Activated CD8-positive, alpha-beta memory T cell treated with anti-CD3 and anti-CD28 coated beads for 4 hours (primary cell): ENCODE measurements at places on chromosomes 3 and 15.

- DNase-seq = no peak
Observed at GRCh38 chr15:81107889-81108288, 26.2 kb upstream of the CFAP161 start.

- no peak for DNase-seq
Observed at GRCh38 chr15:61556037-61556648, 327.0 kb upstream of the RORA start.

GRCh38 chr3:97705764-97706163, 58.8 kb upstream of the ARL6 start:
- no peak for DNase-seq

DNA sequence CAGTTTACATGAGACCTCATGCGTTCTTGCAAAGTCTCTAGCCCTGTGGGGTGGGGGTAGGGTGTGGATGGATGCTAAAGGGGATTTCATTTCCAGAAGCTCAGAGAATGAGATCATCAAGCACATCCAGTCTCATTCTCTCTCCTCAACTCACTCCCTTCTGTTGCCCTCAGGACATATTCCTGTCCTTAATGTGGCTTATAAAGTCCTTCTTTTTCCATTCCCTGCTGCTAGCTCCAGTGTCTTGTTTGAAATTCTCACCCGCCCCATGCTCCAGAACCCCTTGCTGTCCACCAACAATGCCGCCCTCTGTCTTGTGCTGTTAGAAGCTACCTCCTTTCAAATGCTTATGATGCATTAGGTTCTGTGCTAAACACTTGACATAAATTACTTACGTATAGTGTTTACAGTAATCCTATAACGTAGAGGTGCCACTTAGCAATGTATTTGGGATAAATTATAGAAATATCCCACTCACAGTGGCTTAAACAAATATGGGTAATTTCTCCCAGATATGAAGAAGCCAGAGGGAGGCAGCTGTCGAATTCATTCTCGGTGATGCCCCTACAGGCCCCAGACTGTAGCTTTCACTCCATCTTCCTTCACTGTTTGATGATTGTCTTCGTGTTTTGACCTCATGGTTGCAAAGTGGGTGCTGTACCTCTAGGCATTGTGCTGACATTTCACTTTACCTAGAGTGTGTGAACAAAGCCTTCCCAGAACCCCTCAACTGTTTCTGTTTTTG, 273.1 kb upstream of the TBL1XR1 start:
- DNase-seq = no peak

GRCh38 chr15:41919201-41919820, 25.5 kb upstream of the SPTBN5 start:
- no peak for DNase-seq

- no peak for DNase-seq
Observed at GRCh38 chr3:9099702-9100512, 136.6 kb upstream of the RAD18 start.

GRCh38 chr15:67622110-67622509, 79.6 kb downstream of the MAP2K5 start:
- no peak for DNase-seq

GRCh38 chr3:13213911-13214846, 140.9 kb upstream of the IQSEC1 start:
- DNase-seq = no peak

DNA sequence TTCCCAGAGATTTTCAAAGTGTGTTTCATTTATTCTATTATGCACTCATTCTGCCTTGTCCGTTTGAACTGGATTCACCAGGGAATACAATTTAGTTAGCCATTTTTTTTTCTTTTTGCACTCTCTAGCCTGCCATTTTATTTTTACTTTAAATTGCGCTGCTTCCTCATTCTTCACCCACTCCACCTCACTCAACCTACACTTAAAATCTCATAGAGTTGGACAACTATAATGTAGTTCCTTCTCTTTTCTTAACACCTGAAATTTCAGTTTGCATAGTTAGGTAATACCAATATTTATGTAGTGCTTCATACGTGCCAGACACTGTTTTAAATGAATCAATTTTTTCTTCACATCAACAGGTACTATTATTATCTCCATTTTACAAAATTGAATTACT, 42.4 kb upstream of the CMC1 start:
- no peak for DNase-seq

- no peak for DNase-seq
Observed at GRCh38 chr3:103499132-103499900, 1064.5 kb downstream of the ZPLD1 start.

GRCh38 chr3:136377508-136377907, 127.4 kb downstream of the PCCB start:
- DNase-seq = no peak

DNA sequence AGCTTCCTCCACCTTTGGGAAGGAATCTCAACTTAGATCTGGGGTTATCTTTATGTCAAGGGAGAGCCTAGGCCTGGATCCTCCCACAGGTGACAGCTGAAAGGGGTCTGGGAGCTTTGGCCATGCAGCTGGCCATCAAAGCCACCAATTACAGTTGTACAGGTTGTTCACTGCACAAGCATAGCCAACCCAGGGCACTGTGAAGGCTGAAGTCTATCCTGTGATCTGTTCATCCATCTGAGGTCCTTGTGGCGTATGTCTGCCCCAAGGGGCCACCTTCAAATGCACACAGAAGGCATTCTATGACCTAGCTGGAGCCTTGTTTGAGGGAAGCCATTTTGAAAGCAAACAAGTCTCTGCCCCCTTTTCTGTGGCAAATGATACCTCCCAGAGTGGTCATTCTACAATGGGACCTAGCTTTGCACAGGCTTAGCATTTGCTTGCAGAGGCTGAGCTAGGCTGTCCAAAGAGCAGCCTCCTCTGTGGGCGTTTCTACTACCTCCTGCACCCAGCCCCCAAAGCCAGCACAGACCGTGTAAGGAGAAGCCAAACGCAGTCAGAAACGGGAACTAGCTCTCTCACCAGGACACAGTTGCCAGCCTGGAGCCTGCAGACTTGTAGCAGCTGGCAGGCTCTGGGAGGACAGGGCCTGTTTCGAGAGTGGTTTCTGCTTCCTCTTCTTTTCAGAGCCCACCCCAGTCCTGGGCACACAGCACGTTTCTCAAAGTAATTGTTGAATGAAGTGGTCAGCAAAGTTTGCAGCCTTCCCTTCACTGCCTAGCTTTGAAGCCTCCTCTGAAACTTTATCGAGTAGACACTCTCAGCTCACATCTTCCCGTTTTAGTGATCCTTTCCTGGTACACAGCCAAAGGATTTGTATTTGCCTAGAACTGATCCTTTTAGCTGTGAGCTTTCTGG, 157.3 kb upstream of the SMAD3 start:
- no peak for DNase-seq

- no peak for DNase-seq
Observed at GRCh38 chr3:33993631-33994030, 195.2 kb downstream of the PDCD6IP start.

DNA sequence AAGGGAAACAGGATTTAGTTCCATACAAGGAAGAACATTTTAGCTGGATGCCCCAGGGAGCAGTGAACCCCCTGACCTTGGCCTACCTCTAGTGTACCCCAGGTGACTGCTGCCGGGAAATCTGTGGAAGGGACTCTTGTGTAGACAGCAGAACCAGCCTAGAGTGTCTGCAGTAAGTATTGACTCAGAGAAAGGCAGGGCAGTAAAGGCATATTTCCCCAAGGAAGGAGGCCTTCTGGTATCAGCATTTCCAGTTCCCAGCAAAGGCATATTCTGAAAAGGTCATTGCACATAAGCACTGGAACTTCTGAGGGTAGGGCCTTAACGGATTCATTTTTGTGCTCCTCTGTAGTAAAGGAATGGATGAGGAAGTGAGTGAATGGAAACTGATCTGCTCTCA, 246.2 kb downstream of the FAM43A start:
- no peak for DNase-seq

DNA sequence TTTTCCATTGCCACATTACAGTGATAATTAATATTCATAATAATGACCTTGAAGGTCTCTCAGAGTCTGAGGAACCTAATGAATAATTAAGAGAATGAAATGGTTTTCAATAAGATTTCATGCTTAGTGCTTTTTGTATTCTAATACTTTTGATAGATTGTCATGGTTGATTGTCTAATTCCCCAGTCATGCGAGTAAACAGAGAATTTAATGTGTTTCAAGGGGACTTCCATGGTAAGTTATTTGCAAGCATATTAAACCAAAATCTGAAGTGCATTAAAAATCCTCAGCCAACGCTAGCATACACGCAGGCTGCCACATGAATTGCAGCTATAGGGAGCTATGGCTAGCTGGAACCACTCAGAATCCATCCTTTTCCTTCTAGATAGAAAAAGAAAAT, 18.9 kb upstream of the ANO10 start:
- DNase-seq = no peak

GRCh38 chr3:131388490-131388799, 6.9 kb downstream of the NUDT16 start:
- DNase-seq = no peak

- no peak for DNase-seq
Observed at GRCh38 chr15:100114100-100114499, 227.7 kb downstream of the ADAMTS17 start.

DNA sequence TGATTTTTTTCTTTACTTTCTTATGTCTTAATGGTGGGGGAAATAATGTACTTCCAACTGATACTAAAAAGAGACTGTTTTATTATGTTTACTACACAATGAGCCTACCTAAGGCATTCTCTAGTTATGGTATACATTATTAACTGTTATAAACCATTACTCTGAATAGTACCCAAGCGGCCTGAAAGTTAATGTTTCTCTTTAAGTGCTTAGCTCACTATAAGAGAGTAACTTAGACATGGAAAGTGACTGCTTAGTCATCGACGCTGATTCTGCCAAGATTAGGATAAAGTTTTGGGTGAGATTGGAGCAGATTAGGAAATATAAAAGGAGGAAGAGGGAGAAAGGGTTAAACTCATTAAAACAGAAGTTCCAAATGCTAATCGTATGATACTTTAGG, 365.0 kb downstream of the NLGN1 start:
- DNase-seq = no peak

GRCh38 chr3:60841355-60841754, 409.9 kb downstream of the FHIT start:
- no peak for DNase-seq

GRCh38 chr15:76994971-76995945, at the start of gene PSTPIP1:
Gene PSTPIP1 (plus strand): TSS chr15:76995126. CDS start chr15:76995574, 448 bp downstream.
- peak; percentile 28 for DNase-seq

- no peak for DNase-seq
Observed at GRCh38 chr3:161977850-161978249, 481.2 kb downstream of the OTOL1 start.

DNA sequence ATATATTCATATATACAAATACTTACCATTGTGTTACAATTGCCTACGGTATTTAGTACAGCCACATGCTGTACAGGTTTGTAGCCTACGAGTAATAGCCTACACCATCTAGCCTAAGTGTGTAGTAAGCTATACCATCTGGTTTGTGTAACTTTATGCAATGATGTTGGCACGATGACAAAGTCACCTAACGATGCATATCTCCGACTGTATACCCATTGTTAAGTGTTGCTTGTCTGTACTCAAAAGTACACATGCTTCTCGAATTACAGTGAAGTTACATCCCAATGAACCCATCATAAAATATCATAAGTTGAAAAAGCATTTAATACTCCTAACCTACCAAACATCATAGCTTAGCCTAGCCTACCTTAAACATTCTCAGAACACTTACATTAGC, 327.1 kb downstream of the KBTBD8 start:
- no peak for DNase-seq

DNA sequence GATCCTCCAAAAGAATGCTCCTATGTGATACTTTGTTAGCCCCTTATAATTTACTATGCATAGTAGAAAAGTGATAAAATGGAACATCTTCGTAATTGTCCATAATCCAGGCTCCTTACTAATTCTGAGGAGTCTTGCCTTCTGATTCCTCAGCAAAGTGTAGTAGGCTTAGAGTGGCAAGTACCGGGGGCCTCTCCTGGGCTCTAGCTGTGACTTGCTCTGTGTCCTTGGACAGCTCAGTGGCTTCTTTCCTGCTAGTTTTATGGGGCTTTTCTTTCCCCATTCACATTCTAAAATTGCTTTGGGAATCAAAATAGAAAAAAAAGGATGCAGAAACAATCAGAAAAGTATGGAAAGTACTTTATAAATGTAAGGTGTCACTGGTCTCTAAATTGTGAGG, 211.0 kb downstream of the RORA start:
- DNase-seq = no peak

DNA sequence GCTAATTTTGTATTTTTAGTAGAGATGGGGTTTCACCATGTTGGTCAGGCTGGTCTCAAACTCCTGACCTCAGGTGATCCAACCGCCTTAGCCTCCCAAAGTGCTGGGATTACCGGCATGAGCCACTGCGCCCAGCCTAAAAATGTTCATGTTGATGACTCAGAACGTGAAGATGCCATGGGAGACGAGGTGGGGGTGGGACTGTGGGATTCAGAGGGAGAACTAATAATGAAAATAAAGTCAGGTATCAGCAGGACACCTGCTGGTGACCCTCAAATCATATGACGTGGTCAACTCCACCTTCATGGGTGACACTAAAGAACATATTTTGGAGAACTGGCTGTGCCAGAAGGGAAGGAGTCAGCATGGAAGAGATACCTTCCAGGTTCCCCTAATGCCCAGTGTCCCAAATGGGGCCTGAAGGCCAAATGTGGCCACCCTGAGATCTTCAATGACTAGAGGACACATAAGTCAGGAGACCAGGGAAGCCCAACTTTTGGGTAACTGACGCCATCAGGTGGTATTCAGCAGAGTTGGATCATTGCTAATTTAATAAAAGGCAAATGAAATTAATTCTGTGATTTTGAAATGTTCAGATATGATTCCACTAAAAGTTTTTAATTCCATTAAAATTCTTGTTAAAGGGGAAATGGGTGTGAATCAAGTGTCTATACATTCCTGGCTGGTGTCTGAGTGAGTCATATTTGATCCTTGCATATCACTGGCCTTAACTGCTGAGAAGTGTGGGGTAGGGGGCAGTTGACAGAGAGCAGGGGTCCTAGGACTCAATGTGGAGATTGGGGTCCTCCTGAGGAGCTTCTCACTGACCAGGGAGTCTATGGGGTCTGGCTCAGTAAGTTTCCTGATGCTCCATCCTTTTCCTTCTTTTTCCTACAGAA, 88.6 kb upstream of the GSK3B start:
- DNase-seq = no peak

GRCh38 chr3:146390957-146391356, 78.4 kb downstream of the PLSCR2 start:
- DNase-seq = no peak

DNA sequence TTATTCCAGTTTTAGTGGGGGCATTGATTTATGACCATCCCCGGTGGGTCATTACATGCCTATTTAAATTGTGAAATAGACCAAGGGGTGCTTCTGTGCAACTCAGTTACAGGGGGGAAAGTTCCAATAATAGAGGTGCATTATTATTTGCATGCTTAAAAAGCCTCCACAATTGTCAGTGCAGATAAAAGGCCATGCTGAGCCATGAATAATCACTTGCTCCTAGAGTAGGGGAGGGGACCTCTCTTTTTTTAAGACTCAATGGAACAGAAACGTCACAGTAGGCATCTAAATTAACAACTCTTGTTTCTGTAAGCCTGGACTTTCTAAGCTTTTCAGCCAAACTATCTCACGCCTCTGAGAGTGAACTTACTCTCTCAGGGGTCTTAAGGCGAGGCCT, 66.5 kb upstream of the CMTM7 start:
- no peak for DNase-seq

- no peak for DNase-seq
Observed at GRCh38 chr15:84586696-84587095, 14.1 kb upstream of the ZSCAN2 start.
